Naive thymus-derived CD8-positive, alpha-beta T cell (primary cell): ENCODE measurements at places on chromosomes 13 and 19.

- DNase-seq, result peak; percentile 67
Measured at GRCh38 chr19:1860042-1860775, 3.2 kb downstream of the KLF16 start.

DNA sequence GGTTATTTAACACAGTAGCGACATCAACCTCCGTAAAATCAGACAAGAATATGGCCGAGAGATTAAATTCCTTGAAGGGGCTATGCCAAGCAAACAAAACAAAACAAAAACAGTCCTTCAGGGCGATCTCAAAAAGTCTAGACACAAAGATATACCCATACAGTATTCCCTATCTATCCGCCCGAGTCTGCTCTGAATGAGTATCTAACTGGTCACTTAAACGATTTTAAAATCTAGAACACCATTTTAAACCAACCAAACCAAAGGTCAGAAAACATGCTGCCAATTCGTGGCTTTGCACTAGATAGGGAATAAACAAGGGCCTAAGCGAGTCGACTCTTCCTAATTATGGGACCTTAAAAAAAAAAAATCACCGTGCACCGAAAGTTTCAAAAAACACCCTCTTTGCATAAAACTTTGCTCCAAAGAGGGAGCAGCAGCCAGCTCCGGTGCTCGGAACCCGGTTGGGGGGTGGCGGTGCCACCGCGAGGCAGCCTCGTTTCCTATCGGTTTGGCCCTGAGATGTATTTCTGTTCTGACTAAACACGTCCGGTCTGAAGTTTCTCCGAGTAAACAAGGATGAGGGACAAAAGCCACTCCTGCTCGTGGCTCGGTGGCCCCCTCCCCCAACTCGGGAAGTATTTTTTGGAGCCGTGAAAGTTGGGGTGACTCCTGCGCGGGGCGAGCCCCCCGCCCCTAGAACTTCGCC is 1.8 kb downstream of the HMGB1 start:
- peak; percentile 68 for DNase-seq

- no peak for DNase-seq
Measured at GRCh38 chr19:19464339-19465098, 50.8 kb downstream of the TSSK6 start.

DNA sequence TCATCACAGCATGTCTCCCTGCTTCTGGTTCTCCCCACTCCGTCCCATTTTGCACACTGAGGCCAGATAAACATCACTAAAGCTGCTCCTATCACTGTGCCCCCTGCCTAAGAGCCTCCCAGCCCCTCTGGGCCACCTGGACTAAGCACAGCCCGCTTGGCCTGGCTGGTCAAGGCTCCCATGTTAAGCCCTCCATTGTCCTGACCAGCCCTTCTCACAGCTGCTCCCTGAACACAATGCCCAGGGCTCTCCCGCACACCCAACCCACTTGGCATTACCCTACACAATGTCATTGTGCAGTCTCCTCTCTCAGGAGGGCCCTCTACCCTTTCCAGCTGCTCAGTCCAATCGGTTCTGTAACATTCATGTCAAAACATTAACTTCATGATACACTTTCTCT is 133.4 kb downstream of the NUFIP1 start:
- no peak for DNase-seq

DNA sequence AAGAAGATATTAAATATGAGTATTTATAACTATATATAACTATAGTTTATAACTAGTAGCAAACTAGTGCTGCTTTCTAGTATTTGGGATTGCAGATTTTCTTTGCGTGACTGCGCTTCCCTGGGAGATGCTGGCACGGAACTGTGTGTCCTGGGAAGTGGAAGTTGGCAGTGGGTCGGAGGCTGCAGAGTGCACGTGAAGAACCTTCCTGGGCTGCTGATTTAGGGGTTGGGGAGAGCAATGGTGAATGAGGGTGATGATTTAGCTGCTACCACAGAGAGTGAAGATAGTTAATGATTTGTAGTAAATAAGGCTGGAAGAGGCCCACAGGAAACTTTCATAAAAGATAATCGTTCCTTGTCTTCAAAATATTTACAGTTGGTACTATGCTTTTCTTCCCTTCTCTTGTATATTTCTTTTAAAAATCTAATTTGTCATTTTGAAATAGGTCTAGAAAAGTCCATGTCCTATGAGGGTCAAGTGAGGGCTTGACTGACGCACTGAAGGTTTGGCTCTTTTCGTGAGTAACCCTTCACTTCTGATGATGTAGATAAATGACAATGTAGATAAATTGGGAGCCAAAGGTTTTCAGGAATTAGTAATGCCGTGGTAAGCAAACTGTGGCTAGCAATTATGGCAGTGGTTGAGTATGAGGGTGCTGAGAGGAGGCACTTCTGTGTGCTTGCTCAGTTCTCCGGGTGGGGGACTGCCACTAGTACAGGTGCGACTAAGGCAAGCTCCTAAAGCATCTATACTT is 3.0 kb upstream of the NAA16 start:
- no peak for DNase-seq

DNA sequence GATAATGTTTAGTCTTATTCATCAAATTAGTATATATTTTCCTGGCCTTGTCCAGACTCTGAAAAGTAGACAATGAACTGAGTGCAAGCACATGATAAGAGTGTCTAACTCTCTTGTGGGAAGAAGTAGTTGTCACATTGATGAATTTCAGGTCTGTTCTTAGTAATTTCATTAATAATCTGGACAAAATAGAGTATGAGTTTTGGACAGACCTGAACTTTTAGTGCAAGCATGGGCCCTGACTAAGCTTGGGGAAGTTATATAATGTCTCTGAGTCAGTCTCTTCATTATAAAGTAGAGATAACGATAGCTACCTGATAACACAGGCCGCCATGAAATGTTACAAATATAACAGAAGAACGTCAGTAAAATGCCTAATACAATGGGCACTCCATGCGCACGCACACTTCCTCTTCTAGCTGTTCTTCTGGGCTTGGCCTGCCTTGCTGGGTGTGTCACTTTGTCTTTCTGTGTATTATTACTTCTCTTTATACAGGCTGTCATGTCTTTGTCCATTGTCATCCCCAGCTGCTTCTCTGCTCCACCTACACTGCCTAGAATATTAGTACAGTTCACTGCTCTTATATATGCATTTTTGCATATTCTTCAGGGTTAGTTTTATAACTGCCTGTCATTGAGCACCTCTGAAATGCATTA is 129.1 kb upstream of the HTR2A start:
- DNase-seq, result no peak

- DNase-seq, result no peak
Measured at GRCh38 chr19:15587663-15588062, 27.4 kb upstream of the CYP4F8 start.

GRCh38 chr13:93233997-93234416 is 7.4 kb downstream of the GPC6 start:
- DNase-seq, result no peak

GRCh38 chr13:99260216-99260615 is 2.0 kb upstream of the GPR18 start:
- no peak for DNase-seq

DNA sequence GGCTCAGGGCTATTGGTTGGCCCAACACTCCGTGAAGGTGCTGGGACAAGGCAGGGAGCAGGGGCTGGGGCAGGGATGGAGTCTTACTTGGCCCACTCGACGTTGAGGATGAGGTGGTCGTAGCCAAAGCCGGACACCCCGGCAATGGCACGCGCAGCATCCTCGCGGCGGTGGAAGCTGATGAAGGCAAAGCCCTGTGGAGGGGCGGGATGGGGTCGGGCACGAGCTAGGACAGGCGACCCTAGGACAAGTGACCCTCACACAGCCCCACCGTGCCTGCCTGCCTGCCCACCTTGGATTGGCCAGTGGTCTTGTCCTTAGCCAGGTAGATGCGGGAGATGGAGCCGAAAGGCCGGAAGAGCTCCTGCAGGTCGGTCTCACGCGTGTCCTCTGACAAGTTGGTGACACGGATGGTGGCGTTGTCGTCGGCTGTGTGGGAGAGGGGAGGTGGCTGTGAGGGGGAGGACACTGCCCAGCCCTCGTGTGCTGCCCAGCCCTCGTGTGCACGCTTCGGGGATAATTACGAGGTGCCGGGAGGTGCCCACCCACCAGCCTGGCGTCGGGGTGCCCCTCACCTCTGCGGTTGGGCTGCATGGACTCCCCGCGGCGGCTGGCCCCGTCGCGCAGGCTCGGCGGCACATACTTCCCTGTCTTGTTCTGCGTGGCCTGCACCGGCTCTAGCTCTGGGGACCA is 4.0 kb downstream of the P2RY11 start:
- DNase-seq, result no peak

- DNase-seq, result no peak
Measured at GRCh38 chr13:80359778-80360452, 19.0 kb upstream of the SPRY2 start.

- DNase-seq, result no peak
Measured at GRCh38 chr13:40589285-40590109, 76.9 kb downstream of the FOXO1 start.

DNA sequence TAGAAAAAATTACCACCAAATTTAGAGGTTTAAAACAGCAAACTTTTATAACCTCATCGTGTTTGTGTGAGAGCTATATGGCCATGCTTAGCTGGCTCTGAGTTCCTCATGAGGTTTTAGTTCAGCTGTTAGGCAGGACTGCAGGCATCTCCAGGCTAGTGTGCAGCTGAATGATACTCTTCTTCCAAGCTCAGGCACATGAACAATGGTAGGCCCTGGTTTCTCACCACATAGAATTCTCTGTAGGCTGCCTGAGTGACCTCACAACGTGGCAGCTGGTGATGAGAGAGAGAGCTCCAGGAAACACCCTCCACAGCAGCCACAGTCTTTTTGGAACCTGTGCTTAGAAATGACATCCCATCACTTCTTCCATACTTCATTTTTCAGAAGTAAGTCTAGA is 540.6 kb upstream of the MIR17HG start:
- no peak for DNase-seq

- DNase-seq, result peak; percentile 41
Measured at GRCh38 chr13:79423801-79424642, 18.0 kb upstream of the RBM26 start.

DNA sequence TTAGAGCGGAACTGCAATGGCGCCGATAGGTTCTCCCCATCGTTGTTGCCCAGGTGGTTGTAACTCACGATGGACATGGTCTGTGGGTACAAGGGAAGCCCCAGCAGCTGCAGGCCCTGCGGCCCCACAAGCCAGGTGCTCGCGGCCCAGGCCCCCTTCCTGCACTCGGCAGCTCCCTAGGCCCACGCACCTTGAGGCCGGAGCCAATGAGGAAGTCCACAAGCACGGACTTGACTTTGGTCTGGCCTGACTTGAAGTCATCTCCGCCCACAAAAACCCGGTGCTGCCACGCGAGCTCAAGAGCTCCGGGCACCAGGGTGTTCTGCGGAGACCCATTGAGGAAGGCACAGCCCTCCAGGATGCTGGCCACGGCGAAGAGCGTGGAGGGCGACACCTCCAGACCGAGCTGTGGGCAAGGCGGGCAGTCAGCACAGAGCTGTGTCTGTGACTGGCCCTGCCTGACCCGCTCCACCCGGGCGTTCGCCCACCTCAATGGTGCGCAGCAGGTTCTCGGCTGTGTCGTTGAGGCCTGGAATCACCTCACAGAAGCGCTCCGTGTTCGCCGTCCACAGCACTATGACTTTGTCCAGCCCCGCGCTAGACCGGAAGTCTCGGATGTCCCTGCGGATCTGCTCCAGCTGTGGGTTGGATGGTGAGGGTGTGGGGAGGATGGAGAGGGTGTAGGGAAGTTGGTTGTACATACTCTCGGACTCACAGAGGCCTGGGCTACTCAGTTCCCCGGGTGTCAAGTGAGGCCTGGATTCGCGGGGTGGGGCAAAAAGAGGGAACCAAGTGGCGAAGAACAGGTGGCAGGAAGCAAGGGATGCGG is 1.9 kb downstream of the ISYNA1 start:
- no peak for DNase-seq

DNA sequence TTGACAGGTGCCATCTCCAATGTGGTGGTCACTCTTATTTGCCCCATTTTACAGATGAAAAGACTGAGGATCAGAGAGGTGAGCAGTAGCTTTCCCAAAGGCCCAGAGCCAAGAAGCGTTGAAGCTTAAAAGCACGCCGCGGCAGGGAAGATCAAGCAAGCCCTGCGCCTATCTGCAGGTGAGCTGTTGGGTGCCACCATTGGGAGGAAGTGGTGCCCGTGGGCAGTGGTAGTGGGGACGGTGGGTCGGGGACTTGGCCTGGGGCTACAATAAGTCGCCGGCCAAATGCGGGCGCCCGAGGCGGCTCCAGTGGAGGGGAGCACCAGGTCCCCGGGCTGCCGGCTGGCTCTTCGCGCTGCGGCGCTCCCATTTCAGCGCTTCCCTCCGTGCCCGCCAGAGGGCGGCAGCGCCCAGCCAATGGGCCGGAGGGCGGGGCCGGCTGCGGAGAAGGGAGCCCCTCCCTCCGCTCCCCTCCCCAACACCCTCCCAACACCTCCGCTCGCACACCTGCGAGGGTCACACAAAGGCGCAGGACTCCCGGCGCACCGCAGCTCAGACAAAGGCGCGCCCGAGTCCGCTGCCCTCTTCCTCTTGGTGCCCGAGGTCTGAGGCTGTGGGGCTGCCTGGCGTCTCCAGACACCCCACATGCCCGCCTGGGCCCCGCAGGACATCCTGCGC is 744 bp upstream of the POU2F2 start:
- peak; percentile 88 for DNase-seq

- peak; percentile 58 for DNase-seq
Measured at GRCh38 chr19:17205237-17206140, 9.7 kb upstream of the USE1 start.

GRCh38 chr19:23241419-23241818 is 8.8 kb downstream of the ZNF724 start:
- no peak for DNase-seq

DNA sequence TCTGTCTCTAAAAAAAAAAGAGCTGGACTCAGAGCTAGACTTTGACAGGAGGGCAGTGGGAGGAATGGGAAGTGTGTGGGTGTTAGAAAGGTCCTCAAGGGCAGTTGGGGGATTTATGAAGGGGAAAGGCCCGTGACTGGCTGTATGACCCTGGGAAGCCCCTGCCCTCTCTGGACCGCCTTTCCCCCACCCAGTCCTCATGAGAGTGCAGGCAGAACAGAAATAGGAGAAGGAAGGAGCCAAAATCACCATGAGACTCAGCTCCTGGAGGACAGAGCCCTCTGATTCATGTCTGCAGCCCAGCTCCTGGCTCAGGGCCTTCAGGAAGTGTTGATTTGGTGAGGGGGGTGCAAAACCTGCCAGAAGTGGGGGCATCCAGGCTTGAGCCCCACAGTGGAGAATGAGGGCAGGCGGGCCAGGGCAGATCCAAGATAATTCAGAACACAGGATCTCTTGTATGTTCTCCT is 8.7 kb upstream of the SMG9 start:
- no peak for DNase-seq

DNA sequence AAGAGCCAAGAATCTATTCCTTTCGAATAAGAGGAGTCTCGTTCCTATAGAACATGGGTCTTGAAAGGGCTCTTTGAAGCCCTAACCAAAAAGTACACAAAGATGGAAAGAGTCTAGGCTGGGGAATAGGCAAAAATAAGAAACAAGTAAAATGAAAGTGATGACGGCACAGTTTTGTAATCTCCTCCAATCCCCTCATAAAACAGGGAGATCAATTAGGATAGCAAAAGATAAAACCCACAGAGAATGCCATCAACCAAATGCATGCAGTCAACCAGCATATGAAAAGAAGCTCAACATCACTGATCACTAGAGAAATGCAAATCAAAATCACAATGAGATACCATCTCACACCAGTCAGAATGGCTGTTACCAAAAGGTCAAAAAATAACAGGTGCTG is 122.4 kb upstream of the LSM14A start:
- no peak for DNase-seq

GRCh38 chr13:75021151-75021550 is 460.8 kb downstream of the TBC1D4 start:
- no peak for DNase-seq

GRCh38 chr13:24631922-24632321 is 48.3 kb upstream of the ATP12A start:
- no peak for DNase-seq
